ENCODE measurements at places on chromosomes 1 and 21. TPM values are rescaled to one million over a fixed set of nuclear protein-coding genes. Genes with fewer than 3 reads are reported as not detected.

DNA sequence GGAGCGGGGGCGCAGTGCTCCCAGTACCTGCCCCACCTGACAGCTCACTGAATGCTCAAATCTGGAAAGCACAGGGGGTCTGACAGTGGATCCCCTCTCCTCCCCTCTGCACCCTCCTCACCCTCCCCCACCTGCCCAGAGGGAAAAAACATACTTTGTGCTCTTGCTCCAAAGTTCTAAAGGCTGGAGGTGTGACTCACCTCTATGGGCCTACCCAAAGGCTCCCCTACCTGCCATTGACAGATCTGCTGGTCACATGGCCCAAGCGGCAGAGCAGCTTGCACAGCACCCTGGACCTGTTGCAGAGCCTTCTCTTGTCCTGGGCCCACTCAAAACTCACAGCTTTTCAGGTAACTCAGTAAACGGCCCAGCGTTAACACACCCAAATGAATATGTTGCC lies 55.7 kb downstream of the ADSS2 start:
- DNase-seq = no peak
- H3K36me3 ChIP-seq = no peaks in the 10 kb centered on the region
- H3K27ac ChIP-seq = no peak overlapping the region
- no peaks in the 10 kb centered on the region for H3K27me3 ChIP-seq
- H3K4me3 ChIP-seq = no peak overlapping the region
- no peaks in the 10 kb centered on the region for H3K4me1 ChIP-seq

DNA sequence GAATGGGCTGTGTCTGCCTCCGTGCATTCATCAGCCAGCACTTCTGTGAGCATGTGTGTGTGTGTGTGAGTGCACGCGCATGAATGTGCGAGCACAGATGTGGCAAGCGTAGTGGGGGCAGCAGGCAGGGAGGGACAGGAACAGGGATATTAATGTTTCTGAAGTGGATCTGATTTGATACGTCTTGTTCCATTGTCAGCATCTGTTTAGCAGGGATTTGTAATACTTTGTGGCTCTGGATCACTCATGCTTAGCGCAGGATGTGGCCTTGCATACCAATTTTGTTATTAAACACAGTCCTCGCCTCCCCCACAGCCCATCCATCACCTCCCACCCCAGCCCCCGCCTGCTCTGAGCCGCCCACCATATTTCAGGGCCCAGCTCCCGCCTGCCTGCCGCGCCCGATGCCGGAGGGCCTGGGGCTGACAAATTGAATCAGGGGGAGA lies 52.4 kb downstream of the TMEM53 start:
- H3K27ac ChIP-seq = no peak overlapping the region
- H3K4me1 ChIP-seq = peaks cover 5% of the 10 kb centered on the region
- no peak for DNase-seq
- no peaks in the 10 kb centered on the region for H3K27me3 ChIP-seq
- no peaks in the 10 kb centered on the region for H3K36me3 ChIP-seq
- H3K4me3 ChIP-seq = no peak overlapping the region

- H3K27ac ChIP-seq = no peak overlapping the region
- H3K4me1 ChIP-seq = no peaks in the 10 kb centered on the region
- H3K4me3 ChIP-seq = no peak overlapping the region
- DNase-seq = no peak
- peaks cover 2% of the 10 kb centered on the region for H3K36me3 ChIP-seq
These were observed 32.0 kb upstream of the RCAN3 start for GRCh38 chr1:24470592-24470991.

DNA sequence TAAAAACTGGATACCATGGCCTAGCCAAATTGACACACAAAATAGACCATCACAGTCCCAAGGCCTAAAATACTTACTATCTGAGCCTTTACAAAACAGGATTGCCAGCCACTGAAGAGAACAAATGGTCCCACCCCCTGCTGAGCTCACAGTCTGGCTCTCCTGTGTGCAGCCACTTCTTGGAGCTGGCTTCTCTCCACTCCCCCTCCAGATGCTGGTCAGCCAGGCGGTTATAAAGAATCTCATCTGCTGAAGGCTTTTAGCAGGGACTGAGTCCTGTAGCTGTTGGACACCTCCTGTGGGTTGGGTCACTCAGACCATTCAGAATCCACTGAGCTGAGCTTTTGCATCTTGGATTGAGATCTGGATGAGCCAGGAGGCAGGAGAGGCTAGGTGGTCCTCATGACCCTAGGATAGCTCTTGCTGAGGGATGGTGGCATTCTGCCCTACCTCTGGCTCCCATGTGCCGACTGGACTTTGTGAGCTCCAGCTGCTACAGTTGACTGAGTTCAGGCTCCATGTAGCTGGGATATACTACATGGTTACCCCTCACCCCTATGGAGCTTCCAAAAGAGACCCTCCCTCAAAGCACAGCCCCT lies 16.1 kb downstream of the OXCT2 start:
- peaks cover 64% of the 10 kb centered on the region for H3K36me3 ChIP-seq
- H3K27me3 ChIP-seq = no peaks in the 10 kb centered on the region
- H3K4me3 ChIP-seq = no peak overlapping the region
- no peak for DNase-seq
- H3K27ac ChIP-seq = no peak overlapping the region

- no peak for DNase-seq
- H3K27ac ChIP-seq = no peak overlapping the region
These were observed 22.6 kb downstream of the GON4L start for GRCh38 chr1:155834296-155834926.

DNA sequence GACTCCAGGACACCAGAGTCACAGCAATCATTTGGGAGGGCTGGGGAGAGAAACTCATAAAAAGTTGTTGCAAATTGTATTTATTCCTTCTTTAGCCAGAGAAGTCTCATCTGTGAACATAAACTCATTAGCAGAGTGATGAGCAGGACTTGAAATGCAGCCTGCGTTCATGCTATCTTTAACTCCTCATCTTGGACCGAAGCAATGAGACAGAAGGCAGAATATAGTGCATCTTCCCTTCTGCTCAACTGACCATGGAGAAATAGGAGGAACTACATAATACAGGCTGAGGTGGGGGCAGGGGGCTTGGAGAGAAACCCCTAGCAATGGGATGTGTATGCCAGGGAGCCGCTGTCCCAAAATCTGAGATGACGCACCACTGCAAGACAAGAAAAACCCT lies 121.8 kb upstream of the AJAP1 start:
- no peak overlapping the region for H3K4me3 ChIP-seq
- no peak overlapping the region for H3K27ac ChIP-seq
- H3K4me1 ChIP-seq = no peaks in the 10 kb centered on the region
- DNase-seq = no peak

DNA sequence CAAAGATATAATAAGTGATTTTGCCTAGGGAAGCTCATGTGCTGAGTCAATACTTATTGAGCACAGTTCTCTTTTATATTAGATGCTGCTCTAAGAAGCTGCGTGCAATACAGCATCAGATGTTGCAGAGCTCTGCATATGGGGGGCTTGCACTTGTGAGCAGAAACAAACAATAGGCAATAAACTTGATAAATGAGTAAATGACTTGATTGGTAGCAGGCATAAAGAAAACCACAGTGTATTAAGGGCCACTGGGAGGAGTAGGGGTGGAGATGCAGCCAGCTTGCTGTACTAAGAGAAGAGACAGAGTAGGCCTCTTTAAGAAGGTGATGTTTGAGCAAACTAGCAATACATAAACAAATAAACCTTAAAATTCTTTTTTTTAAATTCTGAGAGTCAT lies 598.5 kb upstream of the ADAMTS5 start:
- H3K27me3 ChIP-seq = no peaks in the 10 kb centered on the region
- H3K27ac ChIP-seq = no peak overlapping the region
- no peaks in the 10 kb centered on the region for H3K36me3 ChIP-seq
- no peak for DNase-seq
- H3K4me1 ChIP-seq = peaks cover 3% of the 10 kb centered on the region
- no peak overlapping the region for H3K4me3 ChIP-seq

ACTA1 gene
- total RNA-seq = 0.83 TPM

ADAMTS4 gene
- total RNA-seq = 18.8 TPM

ETV3L gene
- not detected for total RNA-seq

CCDC24 gene
- total RNA-seq = 9.9 TPM
